ENCODE measurements at places on chromosomes 2 and 18.

DNA sequence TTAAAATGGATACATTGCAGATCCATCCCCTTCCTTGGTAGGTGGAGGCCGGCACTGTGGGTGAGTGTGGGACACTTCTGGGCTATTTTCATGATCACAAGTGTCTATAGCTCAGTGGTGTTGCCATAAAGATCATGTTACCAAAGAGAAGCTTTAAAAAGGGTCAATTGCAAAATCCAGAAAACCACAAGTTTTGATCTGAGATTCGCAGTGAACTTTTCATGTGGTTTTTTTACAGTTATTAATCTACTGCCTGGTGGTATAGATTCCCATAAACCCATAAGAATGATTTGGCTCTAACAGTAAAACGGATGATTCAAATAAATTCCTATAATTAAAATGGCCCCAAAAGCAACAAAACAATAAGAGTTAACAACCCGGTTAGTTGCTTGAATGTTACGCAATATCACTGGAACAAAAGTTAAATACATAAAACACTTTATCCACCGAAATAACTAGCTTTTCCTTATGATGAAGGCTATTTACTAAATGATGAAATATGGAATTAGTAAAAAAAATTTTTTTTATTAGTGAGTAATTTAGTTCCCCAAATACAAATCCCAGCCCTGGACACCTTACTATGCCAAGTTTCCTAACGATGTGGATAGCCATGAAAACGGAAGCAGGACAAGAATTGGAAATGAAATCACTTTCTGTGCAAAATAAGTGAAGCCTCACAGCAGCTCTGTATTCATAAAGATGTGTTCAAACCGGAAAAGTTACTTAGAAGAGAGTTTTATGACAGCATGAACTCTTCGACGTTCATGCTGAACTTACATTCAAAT is 95.6 kb upstream of the THOC1 start:
- no peak for DNase-seq

DNA sequence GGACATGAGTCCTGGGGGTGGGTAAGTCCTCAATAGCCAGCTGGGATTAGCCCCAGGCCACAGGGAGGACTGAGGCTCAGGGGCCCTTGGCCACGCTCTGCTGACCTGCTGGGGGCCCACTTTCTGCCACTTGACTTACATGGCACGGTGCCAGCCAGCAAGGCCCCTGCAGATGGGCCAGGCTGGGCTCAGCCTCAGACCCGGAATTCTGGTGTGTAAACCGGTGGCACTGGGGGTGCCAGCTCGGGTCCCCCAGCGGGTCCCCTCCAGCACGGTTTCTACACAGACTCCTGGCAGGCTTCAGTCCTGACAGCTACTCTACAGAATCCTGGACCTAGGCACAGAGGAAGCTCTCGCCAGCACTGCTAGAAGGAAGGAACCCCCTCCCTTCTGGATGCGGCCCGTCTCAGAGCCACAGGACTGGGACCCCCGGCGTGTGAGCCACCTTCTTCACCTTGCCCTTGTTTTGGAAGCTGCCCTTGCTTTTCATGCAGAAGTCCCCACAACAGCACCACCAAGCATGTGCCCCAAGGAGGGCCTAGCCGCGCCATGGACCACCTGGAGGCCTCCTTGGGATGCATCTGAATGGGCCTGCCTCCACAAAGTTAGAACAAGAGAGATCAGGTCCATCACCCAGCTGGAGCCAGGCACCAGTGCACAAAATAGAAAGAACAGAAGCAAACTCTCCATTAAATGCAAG is 8.0 kb downstream of the HDAC4 start:
- DNase-seq: no peak

DNA sequence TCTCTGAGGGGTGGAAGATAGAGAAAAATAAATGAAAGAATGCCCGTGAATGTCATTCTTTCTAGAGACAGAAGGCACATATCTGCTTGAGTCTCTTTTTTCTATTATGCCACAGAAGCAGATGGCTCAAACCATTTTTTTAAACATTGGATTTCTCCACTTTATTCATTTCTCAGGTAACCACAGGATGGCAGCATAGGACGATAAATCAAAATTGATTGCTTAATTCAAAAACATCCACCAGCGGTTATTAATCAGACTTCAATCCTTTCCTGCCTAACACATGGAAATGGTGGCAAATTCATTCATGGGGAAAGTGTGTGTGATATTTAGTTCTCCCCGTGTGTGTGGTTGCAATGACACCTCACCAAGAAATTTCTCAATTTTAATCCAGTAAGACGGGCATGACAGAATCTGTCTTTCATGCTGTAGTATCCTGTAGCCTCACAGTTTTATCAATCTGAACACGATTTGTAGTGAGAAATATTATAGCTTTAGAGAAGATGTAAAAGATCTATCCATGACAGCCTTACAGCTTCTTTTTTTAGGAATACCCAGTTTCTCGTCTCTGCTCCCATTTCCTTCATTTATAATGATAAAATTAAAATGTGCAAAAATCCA is 72.2 kb downstream of the DSC3 start:
- no peak for DNase-seq

DNA sequence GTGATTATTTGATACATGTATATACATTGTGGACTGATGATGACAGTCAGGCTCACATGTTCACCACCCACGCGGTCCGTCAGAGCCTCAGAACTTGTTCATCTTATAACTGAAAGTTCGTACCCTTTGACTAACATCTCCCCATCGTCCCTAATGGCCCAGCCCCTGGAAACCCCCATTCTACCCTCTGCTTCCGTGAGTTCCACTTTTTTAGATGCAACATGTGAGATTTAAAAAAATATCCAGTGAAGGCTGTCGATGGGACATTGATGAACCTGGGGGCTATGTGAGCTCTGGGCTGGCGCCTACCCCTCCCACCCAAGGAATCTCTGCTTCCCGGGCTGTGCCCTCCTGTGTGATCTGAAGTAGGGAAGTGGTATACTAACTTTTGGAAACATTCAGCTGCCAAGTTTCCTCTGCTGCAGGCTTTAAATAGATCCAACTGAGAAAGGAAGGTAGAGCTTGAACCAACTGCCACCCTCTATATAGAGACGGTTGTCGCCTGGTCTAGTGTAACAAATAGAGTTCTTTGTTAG is 163.8 kb downstream of the FAM210A start:
- peak; percentile 40 for DNase-seq

DNA sequence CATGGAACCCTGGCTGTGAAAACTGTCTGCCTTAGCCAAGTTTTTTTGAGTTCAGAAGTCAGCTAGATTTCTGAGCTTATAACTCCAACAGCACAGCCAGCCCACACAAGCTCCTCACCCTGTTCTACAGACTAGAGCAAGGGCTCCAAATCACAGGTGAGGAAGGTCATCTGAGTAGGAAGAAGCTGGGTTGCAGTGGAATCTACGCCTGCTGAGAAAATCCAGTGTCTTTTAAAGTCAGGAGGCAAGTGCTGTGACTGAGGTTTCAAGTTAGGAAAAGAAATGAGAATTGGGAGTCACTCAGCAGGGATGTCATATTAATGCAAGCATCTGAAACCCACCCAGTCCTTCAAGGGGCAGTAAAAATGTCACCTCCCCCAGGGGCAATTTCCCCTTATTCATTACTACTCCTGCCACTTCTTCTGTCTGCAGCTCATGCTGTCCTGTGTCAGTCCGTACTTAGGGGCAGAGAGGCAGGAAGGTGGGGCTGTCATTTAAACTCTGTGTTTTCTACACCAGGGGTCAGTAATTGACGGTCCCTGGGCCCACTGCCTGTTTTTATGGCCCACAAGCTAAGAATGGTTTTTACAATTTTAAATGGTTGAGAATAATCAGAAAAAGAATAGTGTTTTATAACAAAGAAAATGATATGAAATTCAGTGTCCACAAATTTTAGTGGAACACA is 551.1 kb downstream of the BCL11A start:
- no peak for DNase-seq

GRCh38 chr2:159124441-159124911 is 156.0 kb downstream of the TANC1 start:
- no peak for DNase-seq

- DNase-seq: peak; percentile 63
Observed at GRCh38 chr2:112692495-112692911, 28.3 kb upstream of the NT5DC4 start.
